ENCODE measurements at places on chromosomes 12 and 14. TPM values are rescaled to one million over a fixed set of nuclear protein-coding genes. Genes with fewer than 3 reads are reported as not detected.

OR4M1 gene
- not detected for polyA plus RNA-seq

GLRX5 gene
- polyA plus RNA-seq: 23.6 TPM

FOXG1 gene
- not detected for polyA plus RNA-seq

- no peak for DNase-seq
These were observed 363 bp upstream of the CSAD start for GRCh38 chr12:53180931-53181645.

- no peak for DNase-seq
These were observed 82.6 kb downstream of the METTL25 start for GRCh38 chr12:82440885-82441284.

Data from BJ (cell line).